ENCODE measurements at places on chromosomes 6 and 20.

- no peak for ATAC-seq
Observed at GRCh38 chr6:159234102-159234553, 64.9 kb downstream of the FNDC1 start.

DNA sequence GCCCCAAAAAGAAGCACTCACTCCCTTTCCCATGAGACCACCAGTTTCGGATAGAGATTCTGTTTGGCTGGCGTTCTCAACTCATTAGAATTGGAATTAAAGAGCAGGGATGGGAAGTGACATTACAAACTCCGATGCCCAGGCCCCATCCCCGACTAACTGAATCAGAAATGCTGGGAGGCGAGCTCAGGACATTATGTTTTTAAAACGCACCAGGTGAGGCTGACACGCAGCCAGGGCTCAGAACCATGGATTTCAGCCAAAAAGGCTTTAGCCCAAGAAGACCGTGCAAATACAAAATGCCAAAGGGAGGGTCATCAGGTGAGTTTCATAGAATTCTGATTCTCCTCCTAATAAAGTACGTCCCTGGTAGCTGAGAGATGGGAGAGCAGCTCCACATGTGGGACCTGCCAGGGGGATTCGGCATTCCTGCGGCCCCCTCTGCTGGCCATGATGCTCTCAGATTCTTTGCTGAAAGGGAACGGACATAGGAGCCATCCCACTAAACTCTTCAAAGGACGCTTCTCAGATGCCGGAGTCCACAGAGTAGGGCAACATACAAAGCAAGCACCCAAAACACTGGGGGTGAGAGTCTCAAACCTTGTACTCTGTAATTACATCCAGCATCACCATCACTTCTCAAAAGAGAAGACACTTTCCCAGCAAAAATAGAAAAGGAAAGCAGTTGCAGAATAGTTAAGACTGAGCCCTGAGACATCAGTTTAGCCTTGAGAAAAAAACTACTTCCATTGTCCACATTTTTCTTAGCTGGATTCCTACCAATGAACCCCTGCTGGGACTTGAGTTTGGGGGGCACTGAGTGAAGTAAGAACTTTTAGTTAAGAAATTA lies 205.2 kb downstream of the BMP7 start:
- ATAC-seq, result no peak

DNA sequence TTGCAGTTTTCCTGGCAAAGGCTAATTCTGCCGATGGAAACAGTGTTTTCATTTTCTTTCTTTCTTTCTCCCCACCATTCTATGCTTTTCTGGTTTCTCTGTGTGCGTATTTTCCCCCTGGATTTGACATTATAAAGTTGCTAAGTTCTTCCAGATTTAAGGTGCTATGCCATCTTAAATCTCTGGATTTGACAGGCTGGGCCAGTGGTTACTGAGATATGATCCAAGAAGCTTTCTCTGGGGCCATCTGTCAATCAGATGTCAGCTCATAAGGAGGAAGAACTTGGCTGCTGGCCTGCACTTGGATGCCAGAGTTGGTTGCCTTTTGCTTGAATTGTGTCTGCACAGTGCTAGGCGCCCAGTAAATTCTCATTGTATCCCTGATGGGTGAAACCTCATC lies 39.7 kb downstream of the SLC2A10 start:
- ATAC-seq, result no peak

GRCh38 chr6:33733709-33734007 lies 13.0 kb downstream of the IP6K3 start:
- ATAC-seq, result no peak

DNA sequence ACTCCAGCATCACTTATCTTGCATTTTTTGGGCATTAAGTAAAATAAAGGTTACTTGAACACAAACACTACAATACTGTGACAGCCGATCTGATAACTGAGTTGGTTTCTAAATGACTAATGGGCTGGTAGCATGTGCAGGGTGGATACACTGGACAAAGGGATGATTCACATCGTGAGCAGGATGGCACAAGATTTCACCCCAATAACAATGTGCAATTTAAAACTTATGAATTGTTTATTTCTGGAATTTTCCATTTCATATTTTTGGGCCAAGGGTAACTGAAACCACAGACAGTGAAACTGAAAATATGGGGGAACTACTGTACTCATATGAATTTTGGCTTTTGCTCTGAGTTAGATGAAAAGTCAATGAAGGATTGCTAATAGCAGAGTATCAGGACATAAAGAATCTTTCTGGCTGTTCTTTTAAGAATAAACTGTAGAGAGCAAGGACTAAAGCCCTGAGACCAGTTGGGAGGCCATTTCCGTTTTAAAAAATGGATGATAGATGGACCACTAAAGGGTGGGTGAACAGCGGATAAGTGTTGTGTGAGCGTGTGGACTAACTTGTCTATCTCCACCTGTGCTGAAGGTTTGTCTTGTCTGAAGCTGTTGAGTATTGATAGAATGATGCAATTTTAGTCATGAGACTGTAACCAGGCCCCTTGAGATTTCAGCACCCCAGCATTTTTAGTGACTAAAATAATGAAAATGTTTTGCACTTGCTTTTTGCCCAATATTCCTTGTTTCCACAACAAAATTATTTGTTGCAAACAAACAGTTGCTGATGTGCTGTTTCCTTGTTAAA lies 8.2 kb downstream of the SPINT3 start:
- ATAC-seq, result peak; percentile 61

- ATAC-seq, result peak; percentile 51
Observed at GRCh38 chr6:90586546-90586835, 381 bp downstream of the MAP3K7 start.

GRCh38 chr20:54174457-54175175 lies 830 bp upstream of the CYP24A1 start:
- ATAC-seq, result no peak

GRCh38 chr6:40671001-40671693 lies 84.0 kb upstream of the LRFN2 start:
- peak; percentile 43 for ATAC-seq

- ATAC-seq, result no peak
Observed at GRCh38 chr6:69768664-69769063, 28.1 kb downstream of the LMBRD1 start.

- ATAC-seq, result peak; percentile 86
Observed at GRCh38 chr6:33271468-33272274, at the start of the genes RPS18 and VPS52. Gene RPS18, plus strand, starts transcription at chr6:33272075. Its CDS starts 45 bp downstream, at chr6:33272120. Gene VPS52, minus strand, starts transcription at chr6:33271876. Its CDS starts 201 bp downstream, at chr6:33271675.

- ATAC-seq, result peak; percentile 82
Observed at GRCh38 chr6:125858427-125859320, 67.9 kb downstream of the NCOA7 start.

GRCh38 chr6:151056230-151056907 lies 183.4 kb upstream of the AKAP12 start:
- no peak for ATAC-seq

DNA sequence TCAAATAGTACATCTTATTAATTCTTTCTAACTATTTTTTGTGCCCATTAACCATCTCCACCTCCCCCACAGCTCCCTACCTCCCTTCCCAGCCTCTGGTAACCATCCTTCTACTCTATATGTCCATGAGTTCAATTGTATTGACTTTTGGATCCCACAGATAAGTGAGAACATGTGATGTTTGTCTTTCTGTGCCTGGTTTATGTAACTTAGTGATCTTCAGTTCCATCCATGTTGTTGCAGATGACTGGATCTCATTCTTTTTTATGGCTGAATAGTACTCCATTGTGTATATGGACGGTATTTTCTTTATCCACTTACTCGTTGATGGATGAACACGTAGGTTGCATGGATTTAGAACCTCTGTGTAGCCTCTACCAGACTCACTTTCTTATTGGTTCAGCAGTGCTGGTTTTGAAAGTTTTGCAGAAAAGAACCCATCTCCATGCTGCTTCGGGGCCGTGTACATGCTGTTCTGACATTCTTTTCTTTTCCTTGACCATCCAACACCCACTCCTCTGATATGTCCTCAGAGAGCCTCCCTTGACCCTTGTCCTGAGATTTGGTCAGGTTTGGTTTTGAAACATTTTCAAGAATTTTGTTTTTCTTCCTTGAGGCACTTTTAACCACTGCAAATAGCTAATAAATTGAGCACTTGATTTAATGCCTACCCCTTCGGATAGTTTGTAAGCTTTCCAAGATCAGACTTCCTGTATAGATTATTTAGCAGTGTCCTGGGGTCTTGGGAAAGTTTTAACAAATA lies 231.2 kb upstream of the ZFP64 start:
- no peak for ATAC-seq

GRCh38 chr6:31152781-31153180 lies 4.8 kb downstream of the CCHCR1 start:
- no peak for ATAC-seq
